Omental fat pad (tissue), 4 donors: ENCODE measurements at places on chromosomes 7 and 10. TPM values are rescaled to one million over a fixed set of nuclear protein-coding genes. Genes with fewer than 3 reads are reported as not detected.

ZCWPW1 gene
- 5.8 TPM for total RNA-seq

PAXIP1 gene
- total RNA-seq = 7.9 TPM

- no peak for DNase-seq
Observed at GRCh38 chr7:5428478-5429252, 5.0 kb upstream of the TNRC18 start.

LBX1 gene
- total RNA-seq = not detected

CHAT gene
- total RNA-seq = not detected
